ENCODE measurements at places on chromosomes 7 and 10. TPM values are rescaled to one million over a fixed set of nuclear protein-coding genes. Genes with fewer than 3 reads are reported as not detected.
A peak's percentile ranks its signal among the peaks of the same experiment; 100 is the strongest.

GRCh38 chr10:103666087-103666761 lies 172.7 kb downstream of the NEURL1 start:
- H3K27me3 ChIP-seq: no peaks in the 10 kb centered on the region
- H3K36me3 ChIP-seq: no peaks in the 10 kb centered on the region
- DNase-seq: no peak

DNA sequence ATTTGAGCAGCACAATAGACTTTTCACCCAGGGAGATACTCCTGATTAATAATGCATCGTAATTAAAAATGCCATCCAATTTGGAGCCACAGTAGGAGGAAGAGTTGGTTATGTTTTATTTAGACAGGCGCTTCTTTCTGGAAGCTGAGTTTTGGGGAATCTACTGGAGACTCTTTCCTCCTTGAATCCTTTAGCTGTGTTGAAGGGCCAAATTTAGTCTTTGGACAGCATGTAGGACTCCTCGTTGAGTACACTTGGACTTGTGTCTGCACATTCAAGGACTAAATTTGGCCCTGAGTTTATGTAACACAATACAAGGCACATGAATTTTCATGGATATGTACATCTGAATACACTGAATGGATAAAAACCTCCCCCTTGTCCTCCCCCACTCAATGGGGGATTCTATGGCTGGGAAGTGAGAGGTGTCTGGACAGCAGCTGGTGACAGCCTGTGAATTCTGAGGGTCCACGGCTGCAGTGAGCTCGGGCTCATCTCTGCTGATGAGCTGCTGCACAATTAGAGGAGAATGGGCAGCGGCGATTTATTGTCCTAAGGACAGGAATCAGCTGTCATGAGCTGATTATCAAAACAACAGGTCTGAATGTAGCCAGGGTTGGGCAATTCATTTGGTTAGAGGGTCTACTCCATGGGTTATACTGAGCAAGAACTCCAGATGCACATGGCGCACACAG lies 95.2 kb downstream of the PRTFDC1 start:
- H3K4me1 ChIP-seq: no peaks in the 10 kb centered on the region
- no peaks in the 10 kb centered on the region for H3K36me3 ChIP-seq
- no peak overlapping the region for H3K4me3 ChIP-seq

- H3K4me3 ChIP-seq: no peak overlapping the region
- H3K36me3 ChIP-seq: no peaks in the 10 kb centered on the region
- no peak overlapping the region for H3K27ac ChIP-seq
- H3K4me1 ChIP-seq: peaks cover 29% of the 10 kb centered on the region
Measured at GRCh38 chr7:108234971-108235450, 104.8 kb upstream of the LAMB4 start.

DNA sequence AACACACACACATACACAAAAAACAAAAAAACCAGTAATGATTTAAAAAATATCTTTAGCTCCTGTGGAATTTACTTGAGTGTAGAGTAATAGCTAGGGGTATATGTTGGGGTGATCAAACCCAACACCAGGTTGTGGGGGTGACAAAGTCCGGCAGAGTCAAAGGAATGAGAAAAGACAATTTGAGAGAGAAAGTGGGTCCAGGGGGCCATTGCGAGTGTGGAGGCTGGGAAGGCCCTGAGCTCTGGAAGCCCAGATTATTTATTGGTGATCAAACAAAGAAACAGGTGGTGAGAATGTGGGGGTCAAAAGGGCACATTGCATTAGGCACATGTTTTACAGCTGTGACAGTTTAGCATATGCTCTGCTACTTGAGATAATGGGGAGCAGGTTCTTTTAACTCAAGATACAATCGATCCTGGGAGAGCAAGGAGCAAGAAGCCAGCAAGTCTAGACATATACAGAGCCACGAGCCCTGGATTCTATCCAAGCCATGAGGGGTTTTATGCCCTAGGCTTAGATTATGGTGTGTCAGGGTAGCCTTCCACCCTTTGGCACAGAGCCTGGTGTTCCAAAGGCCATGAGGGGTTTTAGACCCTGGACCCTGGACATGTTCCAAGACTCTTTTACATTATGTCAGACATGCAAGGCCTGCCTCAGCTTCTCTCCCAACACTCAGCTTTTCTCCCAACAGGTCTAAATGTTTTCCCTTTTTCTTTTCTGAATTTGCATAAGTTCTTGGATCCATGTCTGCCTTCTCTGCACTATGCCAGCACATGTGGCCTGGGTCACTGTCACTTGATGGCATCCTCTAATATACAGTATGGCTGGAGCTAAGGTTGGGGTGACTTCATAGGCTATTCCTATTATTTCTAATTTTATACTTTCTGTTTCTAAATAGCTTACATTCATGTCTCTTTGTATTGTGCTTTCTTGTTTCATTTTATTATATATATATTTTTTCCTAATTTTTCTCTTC lies 48.6 kb upstream of the MKI67 start:
- H3K36me3 ChIP-seq: no peaks in the 10 kb centered on the region
- no peak for DNase-seq
- no peaks in the 10 kb centered on the region for H3K27me3 ChIP-seq
- H3K4me1 ChIP-seq: no peaks in the 10 kb centered on the region

- DNase-seq: peak; percentile 94
- peaks cover 27% of the 10 kb centered on the region for H3K4me1 ChIP-seq
Measured at GRCh38 chr7:132251327-132251659, 325.0 kb downstream of the PLXNA4 start.

INMT gene
- polyA plus RNA-seq: 18.7 TPM

TUBB8 gene
- polyA plus RNA-seq: 0.46 TPM

TRDMT1 gene
- 2.0 TPM for polyA plus RNA-seq
